ENCODE measurements at places on chromosomes 2 and 18. TPM values are rescaled to one million over a fixed set of nuclear protein-coding genes. Genes with fewer than 3 reads are reported as not detected.

GRCh38 chr2:71888751-71889445 lies 258.8 kb downstream of the CYP26B1 start:
- no peak for DNase-seq

Gene YIPF4
- polyA plus RNA-seq: 77.1 TPM

Gene IL1F10
- polyA plus RNA-seq: not detected

DNA sequence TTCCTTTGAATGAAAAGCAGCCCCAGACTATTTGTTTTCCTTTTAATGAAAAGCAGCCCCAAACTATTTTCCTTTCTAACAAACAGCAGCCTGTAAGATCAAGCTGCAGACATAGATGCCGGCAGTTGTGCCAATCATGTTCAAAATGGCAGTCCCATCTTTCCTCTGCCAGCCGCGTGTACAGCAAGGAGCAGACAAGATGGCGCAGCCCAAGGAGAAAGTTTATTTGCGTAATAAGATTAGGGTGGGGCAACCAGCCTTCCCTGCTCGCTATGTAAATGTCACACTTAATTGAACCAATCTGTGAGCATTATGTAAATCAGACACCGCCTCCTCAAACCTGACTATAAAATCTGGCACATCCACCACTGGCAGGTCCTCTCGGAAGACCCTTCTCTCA lies 226.0 kb downstream of the TGIF1 start:
- no peak for DNase-seq

- no peak for DNase-seq
Measured at GRCh38 chr2:207768866-207769596, 675 bp downstream of the FZD5 start.

Gene VIT
- 0.09 TPM for polyA plus RNA-seq

DNA sequence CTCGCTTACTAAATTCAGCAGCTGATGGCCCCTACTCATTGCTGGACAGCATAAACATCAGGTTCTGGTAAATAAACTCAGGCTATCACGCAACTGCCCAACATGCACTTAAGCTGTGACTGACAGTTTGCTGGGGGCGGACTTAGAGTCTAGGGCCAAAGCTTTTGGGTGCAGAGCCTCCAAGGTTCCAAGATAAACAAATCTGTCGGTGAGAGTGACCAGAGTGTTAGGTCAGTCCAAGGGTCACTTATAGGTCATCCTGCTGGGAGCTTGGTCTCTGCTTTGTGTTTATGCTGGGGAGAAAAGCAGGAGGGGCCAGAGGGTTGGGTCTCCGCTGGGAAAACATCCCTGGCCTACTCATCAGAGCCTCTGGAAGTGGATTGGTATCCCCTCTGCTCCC lies 188.6 kb upstream of the GATA6 start:
- no peak for DNase-seq

- no peak for DNase-seq
Measured at GRCh38 chr2:95303191-95303919, 6.2 kb downstream of the KCNIP3 start.

Gene CFC1
- 0.18 TPM for polyA plus RNA-seq

Gene ZAP70
- polyA plus RNA-seq: 2.1 TPM

- no peak for DNase-seq
Measured at GRCh38 chr2:235639428-235639773, 145.6 kb downstream of the AGAP1 start.

- no peak for DNase-seq
Measured at GRCh38 chr18:49355028-49355427, 105.4 kb downstream of the DYM start.

Measured in left renal pelvis (tissue), 4 donors.